ENCODE measurements at places on chromosomes 7 and 10.

- no peak for DNase-seq
Observed at GRCh38 chr7:70727861-70728260, 404.1 kb upstream of the GALNT17 start.

GRCh38 chr10:85961073-85961472 is 405.5 kb downstream of the GRID1 start:
- DNase-seq = no peak

DNA sequence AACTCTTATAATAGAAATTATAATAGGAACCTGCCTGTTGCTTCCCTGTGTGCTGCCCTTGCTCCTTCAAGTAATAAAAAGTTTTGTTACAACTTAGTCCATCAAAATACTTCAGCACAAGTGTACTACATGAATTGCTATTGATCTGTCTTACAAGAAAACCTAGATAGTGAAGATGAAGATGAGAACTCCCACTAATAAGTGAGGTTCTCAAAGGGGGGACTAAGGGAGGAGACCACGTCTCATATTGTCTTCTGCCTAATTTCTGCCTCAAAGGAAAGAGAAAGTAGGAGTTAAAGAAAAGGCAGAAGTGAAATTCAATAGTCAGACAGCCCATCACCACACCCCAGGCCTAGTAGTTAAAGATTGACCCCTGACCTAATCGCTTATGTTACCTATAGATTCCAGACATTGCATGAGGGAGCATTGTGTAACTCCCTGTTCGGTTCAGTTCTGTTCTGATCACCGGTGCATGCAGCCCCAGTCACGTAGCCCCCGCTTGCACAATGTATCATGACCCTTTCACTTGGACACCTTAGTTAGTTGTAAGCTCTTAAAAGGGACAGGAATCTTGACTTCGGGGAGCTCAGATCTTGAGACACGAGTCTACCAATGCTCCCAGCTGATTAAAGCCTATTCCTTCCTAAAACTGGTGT is 18.2 kb upstream of the CHST3 start:
- DNase-seq = no peak

DNA sequence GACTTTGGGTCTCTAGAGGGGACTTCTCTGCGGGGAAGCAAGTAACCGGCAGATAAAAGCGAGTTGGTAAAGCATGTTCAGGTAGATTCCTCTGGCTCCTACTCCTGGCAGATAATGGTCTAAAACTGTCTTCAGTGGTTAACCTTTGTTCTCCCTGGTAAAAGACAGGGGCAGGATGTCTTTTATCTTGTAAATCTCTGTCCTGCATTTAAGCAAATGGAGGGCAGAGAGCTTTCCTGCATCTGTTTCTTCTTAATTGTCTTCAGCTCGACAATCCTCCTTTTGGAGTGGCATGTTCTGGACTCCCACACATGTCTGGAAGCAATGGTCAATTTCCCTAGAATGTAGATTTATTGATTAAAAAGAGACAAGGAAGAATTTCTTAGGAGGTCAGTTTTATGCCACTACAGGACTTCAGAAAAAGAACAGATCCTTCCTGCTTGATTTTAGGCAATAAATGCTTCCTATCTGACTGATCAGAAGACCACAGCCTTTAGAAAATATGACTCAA is 16.6 kb downstream of the C7orf33 start:
- DNase-seq = no peak

GRCh38 chr7:131483586-131483985 is 72.8 kb downstream of the PODXL start:
- DNase-seq = no peak

- DNase-seq = no peak
Observed at GRCh38 chr10:104300736-104301292, 31.8 kb downstream of the GSTO2 start.

- DNase-seq = no peak
Observed at GRCh38 chr7:2542916-2543871, 12.1 kb downstream of the BRAT1 start.

GRCh38 chr10:56632537-56632936 is 271.5 kb upstream of the ZWINT start:
- no peak for DNase-seq

DNA sequence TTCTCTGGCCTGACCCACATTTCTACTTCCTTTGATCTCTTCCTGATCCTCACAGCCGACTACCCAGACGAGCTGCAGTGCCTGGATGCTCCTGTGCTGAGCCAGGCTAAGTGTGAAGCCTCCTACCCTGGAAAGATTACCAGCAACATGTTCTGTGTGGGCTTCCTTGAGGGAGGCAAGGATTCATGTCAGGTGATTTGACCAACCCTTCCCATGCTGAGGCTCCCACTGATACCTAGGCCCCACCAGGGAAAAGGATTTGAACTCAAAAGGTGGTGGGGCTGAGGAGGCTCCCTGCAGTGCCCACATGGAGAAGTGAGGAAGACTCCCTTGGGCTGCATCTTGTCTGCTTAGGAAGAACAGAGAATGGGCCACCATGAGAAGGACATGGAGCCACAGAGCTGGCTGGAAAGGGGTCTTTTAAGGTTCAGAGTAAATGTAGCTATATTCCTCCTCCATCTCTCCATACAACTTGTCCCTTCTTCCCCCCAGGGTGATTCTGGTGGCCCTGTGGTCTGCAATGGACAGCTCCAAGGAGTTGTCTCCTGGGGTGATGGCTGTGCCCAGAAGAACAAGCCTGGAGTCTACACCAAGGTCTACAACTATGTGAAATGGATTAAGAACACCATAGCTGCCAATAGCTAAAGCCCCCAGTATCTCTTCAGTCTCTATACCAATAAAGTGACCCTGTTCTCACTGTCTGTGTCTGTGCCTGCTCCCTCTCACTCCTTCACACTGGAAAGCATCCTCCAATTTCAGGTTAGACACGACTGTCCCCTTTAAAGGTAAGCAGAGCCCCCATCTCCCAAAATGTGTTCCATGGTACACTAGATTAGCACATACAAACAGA is 3.3 kb downstream of the PRSS1 start:
- no peak for DNase-seq

DNA sequence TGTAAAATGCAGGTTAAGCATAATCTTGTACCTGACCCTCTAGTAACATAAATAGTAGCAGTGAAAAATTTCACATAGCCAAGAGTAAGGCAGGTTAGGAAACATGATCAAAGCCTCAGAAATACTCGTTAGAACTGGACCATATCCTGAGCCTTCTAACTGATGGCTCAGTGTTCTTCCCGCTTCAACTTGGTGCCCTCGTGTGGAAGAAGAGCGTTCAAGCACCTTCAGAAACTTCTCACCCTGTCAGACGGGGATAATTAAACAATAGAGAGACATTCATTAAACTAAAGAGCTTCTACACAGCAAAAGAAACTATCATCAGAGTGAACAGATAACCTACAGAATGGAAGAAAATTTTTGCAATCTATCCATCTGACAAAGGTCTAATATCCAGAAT is 124.5 kb downstream of the MYOF start:
- no peak for DNase-seq

DNA sequence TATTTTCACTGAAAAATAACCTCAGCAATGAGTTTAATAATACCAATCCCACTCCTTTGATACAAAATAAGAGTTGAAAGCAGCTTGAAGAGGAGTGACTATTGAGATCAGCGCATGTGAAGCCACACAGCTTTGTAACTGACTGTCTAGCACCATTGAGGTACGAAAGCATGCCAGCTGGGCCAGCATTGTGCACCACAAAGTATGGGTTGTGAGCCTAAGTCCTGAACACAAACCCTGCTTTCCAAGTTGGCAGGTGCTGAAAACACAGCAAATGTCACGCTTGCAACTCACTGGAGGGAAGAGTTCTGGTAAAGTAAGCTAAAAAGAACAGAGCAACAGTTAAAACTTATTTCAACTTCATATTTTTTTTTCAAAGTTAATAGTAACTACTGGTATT is 4.0 kb upstream of the FAM53B start:
- no peak for DNase-seq

GRCh38 chr10:47325303-47326291 is 3.3 kb downstream of the GDF2 start:
- DNase-seq = no peak

DNA sequence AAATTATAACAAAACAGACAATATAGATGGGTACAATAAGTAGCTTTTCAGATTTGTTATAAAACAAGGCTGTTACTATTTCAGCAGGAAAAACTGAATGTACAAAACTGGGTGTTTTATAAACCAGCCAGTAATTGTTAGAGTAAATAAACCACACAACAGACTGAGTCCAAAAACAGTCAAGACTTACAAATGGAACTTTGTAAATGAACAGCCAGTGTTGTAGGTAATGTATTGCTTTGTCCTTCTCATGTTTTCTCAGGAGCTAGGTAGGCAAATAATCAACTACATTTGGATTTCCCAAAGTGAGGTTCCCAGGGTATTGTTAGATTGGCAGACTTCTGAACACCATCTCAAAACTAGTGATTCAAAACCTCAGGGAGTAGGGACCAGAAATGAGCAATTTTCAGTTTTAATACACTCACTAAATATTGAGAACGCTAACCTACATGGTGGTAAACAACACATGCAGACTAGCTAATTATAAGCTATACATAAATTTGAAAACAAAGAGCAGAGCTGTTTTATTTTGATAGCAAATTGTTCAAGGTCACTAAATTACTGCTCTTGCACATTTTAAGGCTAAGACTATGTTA is 36.2 kb downstream of the HERPUD2 start:
- no peak for DNase-seq

DNA sequence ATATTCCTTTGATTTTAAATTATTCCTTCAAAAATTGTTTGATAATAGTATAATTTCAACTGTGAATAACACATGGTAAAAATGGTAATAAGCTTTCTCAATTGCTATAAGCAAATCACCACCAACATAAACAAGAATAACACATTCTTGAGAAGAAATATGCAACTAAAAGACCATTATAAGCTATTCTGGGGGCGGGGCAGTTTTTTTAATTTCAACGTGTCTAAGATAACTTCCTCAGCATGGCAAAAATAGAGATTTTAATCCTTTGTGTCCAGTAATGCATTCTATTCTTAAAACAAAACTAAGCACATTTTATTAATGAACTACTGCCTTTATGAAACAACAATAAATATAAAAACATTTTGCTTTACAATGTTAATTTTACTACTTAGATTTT is 1.5 kb downstream of the DNAJC12 start:
- DNase-seq = no peak

DNA sequence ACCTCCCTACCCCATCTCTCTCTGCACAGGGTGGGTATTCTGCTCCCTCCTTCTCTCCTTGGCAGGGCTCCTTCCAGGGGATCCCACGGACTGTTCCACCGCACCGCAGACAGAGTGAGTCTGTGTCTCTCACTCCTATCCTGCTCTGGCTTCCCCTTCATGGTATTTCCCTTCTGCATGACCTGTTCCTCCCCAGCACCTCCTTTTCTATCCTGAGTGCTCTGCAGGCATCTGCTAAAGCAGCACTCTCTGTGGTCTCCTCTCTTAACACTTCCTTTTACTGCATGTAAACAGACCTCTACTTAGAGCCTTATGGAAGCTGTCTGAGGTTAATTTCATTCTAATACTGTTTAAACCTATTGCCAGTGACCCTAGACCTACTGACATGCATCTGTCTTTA is 171.5 kb downstream of the CCSER2 start:
- no peak for DNase-seq

- DNase-seq = no peak
Observed at GRCh38 chr10:48897441-48897790, 42.2 kb downstream of the LRRC18 start.

- DNase-seq = no peak
Observed at GRCh38 chr10:111114758-111115500, 38.1 kb downstream of the ADRA2A start.

DNA sequence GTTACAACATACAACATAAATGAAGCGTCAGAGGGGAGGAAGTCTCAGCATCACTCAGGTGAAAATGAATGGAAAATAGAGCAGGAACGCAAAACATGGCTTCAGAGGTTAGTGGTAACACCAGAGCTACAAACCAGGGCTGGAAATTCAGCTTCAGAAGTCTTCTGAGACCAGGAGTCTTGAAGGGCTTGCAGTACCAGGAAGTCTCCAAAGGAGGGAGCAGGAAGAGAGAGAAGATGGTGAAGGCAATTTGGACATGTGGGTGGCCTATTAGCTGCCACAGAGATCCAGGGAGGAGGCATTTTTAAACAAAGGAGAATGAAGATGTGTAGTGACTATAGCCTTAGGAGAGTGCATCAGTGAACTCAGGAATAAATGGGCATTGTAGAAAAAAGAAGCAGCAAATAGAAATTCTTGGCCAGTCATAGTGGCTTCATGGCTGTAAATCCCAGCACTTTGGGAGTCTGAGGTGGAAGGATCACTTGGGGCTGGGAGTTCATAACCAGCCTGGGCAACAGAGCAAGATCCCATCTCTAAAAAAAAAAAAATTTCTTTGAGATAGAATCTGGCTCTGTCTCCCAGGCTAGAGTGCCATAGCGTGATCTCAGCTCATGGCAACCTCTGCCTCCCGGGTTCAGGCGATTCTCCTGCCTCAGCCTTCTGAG is 9.3 kb upstream of the TET1 start:
- no peak for DNase-seq

- DNase-seq = no peak
Observed at GRCh38 chr10:116827214-116827671, 22.1 kb upstream of the ENO4 start.

DNA sequence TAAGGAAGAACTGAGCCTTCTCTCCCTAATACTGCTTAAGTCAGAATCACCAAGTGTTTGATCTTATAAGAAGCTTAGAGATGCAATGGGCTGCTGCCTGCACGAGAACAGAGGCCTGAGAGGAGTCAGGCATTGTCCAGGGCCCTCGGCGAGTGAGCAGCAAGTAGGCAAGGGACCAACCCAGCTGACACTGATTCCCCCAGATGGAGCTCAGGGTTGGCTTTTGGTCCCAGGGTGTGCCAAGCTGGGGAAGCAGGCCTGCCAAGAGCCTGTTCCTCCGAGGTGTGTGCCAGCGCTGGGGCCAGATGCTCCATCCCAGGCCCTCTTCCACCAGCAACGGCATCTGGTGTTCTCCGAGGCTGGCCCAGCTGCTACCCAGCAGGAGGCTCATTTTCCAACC is 222.0 kb upstream of the ZMIZ1 start:
- DNase-seq = no peak

- no peak for DNase-seq
Observed at GRCh38 chr10:17712717-17713471, 39.1 kb upstream of the TMEM236 start.

GRCh38 chr10:98610836-98611235 is 164.1 kb upstream of the HPS1 start:
- DNase-seq = no peak

DNA sequence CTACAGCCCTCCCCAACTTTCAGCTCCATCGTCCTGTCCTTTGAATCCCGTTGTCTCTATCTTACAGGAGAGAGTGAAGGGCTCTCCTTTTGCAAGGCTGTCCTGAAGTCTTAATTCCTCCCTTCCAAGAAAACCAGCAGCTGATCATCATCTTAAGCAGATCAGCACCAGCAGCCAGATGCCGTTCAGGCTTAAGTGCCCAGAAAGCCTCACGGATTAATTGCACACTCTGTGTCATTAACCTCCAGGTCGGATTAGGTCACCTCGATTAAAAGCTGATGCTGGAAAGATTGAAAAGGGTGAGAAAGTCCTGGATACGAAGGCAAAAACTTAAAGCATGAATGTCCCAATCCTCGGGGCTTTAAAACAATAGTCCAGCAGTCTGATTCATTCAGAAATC is 24.8 kb upstream of the ADARB2 start:
- no peak for DNase-seq

- no peak for DNase-seq
Observed at GRCh38 chr7:122423591-122423990, 119.0 kb upstream of the FEZF1 start.

- no peak for DNase-seq
Observed at GRCh38 chr10:86946213-86947155, 10.9 kb downstream of the MMRN2 start.

- no peak for DNase-seq
Observed at GRCh38 chr10:101778781-101779543, 3.0 kb upstream of the FGF8 start.

- no peak for DNase-seq
Observed at GRCh38 chr10:3911713-3912442, 126.9 kb upstream of the KLF6 start.
